ENCODE measurements at places on chromosomes 6 and 20. TPM values are rescaled to one million over a fixed set of nuclear protein-coding genes. Genes with fewer than 3 reads are reported as not detected.

RFX6 gene
- not detected for total RNA-seq

COL10A1 gene
- total RNA-seq = not detected

OR2H2 gene
- total RNA-seq = not detected

RARS2 gene
- 20.4 TPM for total RNA-seq

TMEM170B gene
- total RNA-seq = 1.9 TPM

All from activated CD8-positive, alpha-beta T cell treated with anti-CD3 and anti-CD28 coated beads for 36 hours (primary cell).